T-helper 1 cell (primary cell): ENCODE measurements at places on chromosomes 4 and X.

DNA sequence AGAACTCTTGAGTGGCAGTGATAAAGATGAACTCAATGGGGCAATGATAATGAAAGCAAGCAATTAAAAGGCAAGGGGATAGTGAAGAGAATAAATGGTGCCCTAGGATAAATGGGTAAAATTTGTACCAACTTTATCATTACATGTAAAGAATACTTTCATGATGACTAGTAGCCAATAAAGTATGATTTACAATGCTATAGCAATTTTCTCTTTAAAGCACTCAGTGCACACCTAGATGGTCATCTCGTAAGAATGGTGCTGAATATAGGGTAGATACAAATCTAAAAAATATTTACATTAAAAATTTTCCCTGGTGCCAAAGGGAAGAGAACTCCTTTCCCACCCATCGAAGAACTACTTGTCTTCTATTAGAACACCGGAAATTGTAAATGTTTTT lies 651.4 kb downstream of the STPG2 start:
- DNase-seq = no peak

GRCh38 chrX:1462596-1463251 lies 10.0 kb upstream of the ASMTL start:
- DNase-seq = peak; percentile 98

DNA sequence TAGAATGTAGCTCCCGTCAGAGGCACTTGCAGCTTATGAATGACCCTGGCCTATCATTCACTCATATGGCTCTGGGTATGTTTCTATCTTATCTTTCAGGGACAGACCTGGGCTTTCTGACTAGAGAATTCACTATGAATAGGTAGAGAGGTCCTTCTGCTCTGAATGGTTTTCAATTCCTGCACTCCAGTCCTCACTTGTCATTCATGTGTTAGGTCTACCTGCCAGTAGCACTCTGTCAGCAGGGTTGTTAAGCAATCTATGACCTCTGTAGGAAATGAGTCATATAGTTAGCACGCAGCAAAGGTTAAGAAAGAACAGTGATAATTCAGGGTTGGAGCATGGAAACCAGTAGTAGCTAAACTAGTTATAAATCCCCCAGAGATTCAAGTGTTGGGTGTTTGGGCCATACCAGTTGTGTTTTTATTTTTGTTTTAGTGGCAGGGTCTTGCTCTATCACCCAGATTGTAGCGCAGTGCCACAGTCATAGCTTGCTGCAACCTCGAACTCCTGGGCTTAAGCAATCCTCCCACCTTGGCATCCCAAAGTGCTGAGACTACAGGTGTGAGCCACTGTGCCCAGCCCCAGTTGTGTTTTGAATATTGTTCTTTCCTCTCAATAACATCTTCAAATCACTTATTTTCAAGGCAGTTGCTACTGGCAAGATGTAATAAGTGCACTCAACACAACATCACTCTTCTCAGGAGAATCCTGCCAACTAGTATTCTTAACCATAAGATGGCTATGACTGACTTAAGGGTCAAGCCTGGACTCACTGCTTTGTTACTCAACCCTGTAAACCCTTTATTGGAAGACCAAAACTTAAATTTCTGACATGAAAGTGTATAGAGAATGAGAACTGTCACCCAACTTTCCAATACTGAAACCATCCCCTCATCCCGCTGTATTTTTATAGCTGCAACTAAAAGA lies 25.1 kb downstream of the ARL13A start:
- no peak for DNase-seq

GRCh38 chr4:113905301-113905700 lies 74.1 kb downstream of the ARSJ start:
- DNase-seq = no peak

DNA sequence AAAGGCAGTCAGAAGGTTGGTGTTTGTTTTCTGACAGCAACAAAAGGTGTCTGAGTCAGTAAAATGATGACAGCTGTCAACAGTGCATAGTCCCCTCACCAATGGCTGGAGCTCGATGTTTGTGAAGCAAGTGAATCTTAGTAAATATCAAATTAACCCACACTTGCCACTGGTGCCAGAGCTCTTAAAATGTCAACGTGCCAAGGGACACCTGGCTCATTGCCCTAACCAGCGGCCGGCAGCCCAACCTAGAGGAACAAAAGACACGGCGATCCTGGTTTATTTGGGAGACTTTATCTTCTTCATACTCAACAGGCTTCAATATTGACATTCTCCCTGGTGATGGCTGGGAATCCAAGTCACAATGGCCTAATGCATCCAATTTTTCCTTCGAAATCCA lies 143.4 kb downstream of the CPEB2 start:
- no peak for DNase-seq

DNA sequence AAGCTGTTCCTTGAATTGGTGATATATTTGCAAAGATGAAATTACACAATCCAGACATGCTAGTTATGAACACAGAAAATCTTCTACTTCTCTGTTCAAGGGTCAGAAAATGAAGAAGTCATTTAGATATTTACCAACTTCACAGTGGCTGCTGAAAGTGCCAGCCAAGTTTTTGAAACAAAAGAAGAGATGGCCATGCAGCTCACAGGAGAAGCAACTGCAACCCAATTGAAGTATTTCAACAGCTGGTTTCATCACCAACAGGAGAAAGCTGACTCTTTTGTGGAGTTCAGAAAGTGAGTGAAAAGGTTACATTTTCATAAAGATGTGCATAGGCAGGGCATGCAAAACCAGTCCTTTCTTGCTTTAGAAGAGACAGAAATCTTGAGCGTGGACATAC lies 70.1 kb upstream of the LSM6 start:
- DNase-seq = peak; percentile 13

DNA sequence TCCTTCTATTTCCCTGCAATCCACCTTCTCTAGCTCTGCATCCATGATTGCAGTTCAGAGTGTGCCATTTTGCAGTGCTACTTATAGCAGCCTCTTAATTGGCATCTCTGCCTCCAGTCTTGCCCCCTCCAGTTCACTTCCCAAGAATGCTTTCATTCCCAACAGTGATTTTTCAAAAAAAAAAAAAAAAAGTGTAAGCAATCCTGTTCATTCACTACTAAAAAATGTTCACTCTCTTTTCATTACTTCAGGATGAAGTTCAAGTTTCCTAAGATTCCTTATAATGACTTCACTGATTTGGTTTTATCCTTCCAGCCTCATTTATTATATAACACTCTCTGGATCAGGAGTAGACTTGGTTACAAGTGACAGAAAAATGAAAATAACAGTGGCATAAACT lies 124.7 kb upstream of the LNX1 start:
- no peak for DNase-seq

GRCh38 chrX:153884136-153884535 lies 1.8 kb downstream of the L1CAM start:
- DNase-seq = no peak

- no peak for DNase-seq
These were observed 667.3 kb downstream of the IL1RAPL1 start for GRCh38 chrX:29254515-29254914.

DNA sequence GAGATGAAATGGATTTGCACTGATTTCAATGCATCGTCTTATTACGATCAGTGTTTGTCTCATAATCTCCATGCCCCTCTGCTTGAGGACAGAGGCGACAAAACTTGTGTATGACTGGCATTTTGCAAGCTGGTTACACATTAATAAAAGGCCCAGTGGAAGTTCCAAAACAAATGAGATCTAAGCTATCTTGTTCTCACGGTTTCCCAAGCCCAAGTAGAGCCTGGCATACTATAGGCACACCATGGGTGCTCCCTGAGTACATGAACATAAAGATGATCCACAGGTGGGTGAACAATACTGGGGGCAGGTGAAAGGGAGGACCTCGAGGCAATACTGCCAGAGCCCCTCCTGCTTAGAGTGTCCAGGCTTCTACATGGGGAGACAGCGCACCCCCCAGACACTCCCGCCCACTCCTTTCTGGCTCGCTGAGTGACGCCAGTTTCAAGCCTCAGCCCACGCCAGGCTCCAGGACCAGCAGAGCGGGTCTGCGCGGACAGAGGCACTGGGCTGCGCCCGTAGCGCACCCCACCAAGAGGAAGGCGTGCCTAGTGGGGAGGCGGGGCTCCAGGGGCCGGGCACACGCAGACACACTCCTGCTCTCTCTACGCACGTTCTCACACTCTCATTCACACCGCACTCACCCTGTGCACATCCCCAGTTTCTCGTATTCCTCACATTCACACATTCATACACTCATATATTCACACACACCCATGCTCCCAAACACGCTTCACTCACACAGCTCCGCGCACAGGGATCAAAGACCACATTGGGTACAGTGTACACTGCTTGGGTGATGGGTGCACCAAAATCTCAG lies 8.9 kb upstream of the GSX2 start:
- DNase-seq = peak; percentile 26

DNA sequence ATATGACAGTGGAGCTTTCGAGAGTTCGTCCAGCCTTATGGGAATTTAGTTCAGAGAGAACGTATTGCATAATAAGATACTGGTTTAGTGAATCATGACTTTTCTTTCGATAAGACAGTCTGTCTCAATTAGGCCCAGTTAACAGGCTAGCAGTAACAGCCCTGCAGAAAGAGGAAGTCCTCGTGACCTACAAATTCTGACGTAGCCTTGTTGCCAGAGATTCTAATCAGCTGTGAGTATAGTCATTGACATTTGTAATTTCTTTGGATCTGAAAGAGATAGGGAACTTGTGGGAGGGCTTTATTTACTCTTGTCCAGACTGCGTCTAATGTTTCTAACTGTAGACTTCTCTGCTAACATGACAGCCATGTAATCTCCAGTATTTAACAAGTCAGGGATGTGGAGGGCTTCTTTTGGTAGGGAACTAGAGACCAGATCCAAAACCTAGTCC lies 15.8 kb downstream of the ART3 start:
- peak; percentile 19 for DNase-seq

GRCh38 chr4:61152433-61152832 lies 47.7 kb upstream of the ADGRL3 start:
- DNase-seq = no peak

DNA sequence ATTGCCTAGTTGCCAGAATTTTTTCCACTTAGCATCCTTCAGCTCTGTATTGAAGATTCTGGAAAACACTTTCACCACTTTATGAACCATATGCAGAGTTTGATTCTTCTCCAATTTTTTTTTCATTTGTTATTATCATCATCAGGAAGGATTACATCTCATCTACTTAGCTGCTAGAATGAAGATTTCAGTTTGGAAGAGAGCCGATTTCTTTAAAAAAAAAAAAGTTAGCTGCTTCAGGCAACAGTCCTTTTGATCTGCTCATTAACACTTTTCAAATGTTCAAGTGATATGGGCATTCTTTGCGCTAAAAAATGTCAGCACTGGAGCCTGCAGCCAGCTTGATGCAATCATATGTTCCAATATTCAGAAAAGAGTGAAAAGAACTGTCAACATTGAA lies 76.2 kb downstream of the ANTXR2 start:
- no peak for DNase-seq

DNA sequence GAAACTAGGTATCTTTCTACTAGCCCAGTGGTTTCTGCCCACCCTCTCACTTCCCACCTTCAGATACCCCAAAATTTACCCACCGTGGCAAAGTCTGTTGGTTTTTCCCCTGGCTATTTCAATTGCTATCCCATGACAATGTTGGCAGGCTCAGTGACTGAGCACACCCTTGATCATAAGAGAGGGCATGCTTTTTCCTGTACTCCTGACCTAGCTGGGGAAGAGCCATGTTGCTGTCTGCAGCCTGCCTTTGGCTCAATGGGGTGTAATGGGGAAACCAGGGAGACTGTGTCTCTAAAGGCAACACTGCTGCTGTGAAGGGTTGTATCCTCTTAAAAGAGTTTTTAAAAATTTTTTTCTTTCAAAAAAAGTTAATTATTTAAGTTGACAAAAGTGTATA lies 90.4 kb upstream of the CITED1 start:
- DNase-seq = no peak

DNA sequence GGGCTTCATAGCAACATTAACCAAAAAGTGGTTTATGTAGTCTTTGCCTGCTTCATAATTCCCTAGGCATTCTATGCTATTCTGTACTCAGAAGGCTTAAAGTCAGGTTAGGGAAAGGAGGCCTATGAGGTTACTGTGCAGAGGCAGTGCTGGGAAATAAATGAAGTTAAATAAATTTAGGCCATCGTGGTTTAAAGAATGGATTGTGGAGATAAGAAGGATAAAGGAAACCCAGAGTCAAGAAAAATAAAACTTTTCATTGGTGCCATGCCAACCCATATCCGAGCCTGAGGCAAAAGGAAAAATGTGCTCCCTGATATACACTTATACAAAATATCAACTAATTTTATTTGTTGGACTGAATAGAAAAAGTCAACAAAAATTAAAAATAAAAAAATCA lies 70.2 kb downstream of the AR start:
- DNase-seq = no peak

GRCh38 chr4:152970102-152970820 lies 34.1 kb downstream of the FHDC1 start:
- DNase-seq = no peak

- DNase-seq = no peak
These were observed 50.0 kb upstream of the TBC1D9 start for GRCh38 chr4:140806163-140806562.

DNA sequence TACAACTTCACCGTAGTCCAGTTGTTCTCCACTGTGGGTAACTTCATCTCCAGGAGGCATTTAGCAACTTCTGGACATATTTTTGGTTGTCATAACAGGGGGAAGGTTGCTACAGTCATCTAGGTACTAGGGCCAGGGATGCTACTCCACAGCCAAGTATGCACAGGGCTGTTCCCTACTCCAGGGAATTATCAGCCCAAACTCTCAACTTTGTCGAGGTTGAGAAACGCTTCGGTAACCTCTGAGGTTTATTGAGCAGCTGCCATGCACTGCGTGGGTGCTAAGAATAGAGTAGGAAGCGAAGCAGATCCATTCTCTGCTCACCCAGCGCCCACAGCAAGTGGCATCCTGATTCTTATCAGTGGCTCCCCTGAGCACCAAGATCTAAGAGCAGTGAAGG lies 8.2 kb downstream of the FGFBP1 start:
- DNase-seq = no peak

GRCh38 chrX:80537096-80537495 lies 116.8 kb downstream of the TENT5D start:
- no peak for DNase-seq

- DNase-seq = no peak
These were observed 18.8 kb downstream of the MSN start for GRCh38 chrX:65686236-65686635.

GRCh38 chrX:87098477-87098876 lies 419.1 kb upstream of the KLHL4 start:
- DNase-seq = no peak

DNA sequence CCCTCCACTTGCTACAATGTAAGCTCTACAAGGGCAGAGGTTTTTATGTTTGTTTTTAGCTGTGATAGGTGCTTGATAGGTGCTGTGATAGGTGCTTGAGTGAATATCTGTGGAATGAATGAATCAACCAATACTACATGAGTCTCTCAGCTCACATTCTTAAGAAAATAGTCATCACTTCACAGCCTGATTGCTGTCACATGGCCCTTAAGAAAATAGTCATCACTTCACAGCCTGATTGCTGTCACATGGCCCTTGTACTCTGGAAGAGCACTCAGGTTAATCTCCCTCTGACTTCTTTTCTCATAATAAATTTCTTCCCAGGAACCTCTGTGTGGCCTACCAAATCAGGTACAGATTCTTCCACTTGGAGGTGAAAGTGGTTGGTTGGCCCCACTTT lies 335.2 kb downstream of the TENM3 start:
- no peak for DNase-seq
